Stomach (tissue), 19 donors: ENCODE measurements at places on chromosomes 11 and 22. TPM values are rescaled to one million over a fixed set of nuclear protein-coding genes. Genes with fewer than 3 reads are reported as not detected.

DNA sequence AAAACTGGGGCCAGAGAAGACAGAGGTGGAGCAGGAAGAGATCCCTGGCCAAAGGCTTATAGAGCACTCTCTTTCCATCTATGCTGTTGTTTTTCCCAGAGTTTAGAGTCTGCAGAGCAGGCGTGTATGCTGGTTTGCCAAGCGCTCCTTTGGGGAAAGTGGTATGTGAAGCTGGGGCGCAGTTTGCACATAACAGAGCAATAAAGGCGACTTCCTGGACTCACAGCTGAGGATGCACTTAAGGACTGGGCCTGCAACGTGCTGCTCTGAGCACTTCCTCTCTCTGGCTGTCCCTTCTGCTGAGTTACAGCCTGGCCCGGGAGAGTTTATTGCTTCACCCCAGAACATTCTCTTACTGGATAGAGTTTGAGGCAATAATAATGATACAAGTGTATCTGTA, 41.7 kb downstream of the THAP12 start:
- H3K27ac ChIP-seq: no peak overlapping the region
- H3K27me3 ChIP-seq: no peaks in the 10 kb centered on the region
- no peaks in the 10 kb centered on the region for H3K4me1 ChIP-seq
- no peak overlapping the region for H3K4me3 ChIP-seq
- H3K36me3 ChIP-seq: no peaks in the 10 kb centered on the region

DNA sequence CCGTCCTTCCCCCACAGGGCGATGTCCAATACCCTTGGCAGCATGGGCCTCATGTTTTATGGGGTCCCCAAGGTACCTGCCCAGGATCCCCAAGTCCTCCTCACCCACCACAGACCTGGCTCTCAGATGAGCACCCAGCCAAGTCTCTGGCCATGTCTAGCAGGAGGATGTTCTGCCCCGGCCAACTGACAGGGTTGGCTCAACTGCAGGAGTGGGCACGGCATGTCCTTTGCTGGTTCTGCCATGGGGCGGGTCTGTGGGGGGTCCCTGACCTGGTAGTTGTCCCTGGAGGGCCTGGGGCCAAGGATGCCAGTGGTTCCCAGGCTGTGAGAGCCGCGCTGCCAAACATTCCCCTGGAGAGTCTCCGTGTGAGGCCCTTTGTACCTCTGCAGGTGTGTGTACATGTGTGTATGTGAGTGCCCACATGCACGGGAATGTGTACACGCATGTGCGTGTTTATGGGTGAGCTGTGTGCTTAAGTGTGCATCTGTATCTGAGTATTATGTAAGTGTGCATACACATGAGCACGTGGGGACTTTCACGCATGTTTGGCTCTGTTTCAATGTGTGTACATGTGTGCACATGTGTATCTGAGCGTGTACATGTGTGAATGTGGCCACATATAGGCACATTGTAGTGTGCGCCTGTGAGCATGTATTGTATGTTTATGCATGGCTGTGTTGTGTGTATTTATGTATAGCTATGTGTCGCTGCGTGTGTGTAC, 85.5 kb downstream of the KCNQ1 start:
- peaks cover 63% of the 10 kb centered on the region for H3K4me1 ChIP-seq
- no peak overlapping the region for H3K4me3 ChIP-seq
- no peaks in the 10 kb centered on the region for H3K36me3 ChIP-seq
- H3K27ac ChIP-seq: no peak overlapping the region
- DNase-seq: no peak

DNA sequence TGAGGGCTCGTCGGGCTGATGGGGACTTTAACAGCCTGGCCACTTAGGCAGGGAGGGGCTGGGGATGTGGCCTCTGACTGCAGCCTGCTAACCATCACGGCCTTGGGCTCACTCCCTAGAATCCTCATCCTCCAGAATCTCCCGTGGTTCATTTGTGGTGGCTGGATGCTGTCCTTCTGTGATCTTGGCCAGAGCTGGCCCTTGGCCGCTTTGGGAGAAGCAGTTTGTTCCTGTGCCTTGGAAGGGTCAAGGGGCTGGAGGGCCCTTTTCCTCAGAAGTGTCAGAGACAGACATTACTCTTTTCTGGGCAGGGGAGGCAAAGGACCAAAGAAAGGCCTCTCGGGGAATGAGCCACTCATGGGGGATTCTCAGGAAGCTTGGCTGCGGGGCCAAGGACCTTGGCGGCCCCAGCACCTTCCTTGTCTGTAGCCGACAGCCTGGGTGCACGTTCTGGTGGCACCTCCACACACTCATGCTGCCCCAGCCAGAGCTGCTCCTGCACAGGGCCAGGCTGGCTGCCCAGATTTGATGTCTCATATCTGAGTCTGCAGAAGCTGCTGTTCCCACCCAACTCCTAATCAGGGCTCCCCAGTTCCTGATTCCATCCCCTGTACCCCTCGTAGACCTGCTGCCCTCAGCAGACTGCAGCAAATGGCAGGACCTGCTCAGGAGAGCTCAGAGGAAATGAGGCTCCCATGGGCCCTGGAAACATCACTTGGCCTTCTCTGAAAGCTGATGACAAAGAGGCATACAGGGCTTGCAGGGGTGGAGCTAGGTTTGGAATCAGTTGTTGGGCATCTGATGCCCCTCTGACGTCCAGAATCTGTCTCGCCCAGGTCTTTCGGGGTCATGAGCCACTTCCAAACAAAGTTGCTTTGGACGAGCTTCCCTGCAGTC, 107.7 kb downstream of the CTTN start:
- no peaks in the 10 kb centered on the region for H3K36me3 ChIP-seq
- H3K27ac ChIP-seq: no peak overlapping the region
- DNase-seq: no peak
- H3K27me3 ChIP-seq: no peaks in the 10 kb centered on the region

DNA sequence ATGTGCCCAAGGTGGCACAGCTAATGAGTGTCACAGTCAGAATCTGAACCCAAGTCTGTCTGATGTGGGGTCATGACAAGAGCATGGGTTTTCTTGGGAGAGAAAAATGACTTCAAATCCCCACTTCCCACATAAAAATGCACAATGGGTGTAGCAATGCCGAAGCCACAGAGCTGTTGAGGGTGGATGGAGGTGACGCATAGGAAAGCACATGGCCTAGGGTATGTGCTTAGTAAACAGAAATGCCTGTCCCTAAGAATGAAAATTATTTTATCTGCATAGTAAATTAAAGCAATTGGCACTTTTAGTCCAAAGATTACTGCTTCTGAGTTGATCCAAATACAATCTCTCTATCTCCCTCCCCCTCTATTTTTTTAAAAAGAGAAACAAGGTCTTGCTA, 10.9 kb downstream of the MICAL3 start:
- H3K27me3 ChIP-seq: no peaks in the 10 kb centered on the region
- no peak overlapping the region for H3K4me3 ChIP-seq
- no peaks in the 10 kb centered on the region for H3K4me1 ChIP-seq

Gene OR51Q1
- total RNA-seq: not detected

DNA sequence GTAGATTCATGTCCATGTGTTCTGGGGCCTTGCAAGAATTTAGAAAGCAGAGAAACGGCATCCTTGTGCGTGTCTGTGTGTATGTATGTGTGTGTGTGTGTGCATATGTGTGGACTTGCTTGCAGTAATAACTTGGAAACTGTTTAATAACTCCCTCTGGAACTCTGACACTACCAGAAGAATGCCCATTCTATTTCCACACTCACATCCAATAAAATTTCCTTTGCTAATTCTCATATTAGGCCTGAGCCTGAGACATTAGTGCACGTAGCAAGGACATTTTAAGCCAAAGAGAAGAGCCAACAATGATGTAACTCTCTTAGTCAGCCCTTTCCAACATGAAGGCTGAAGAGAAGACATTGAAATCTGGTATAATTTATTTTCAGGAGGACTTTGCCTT, 3.2 kb downstream of the OR4D6 start:
- no peaks in the 10 kb centered on the region for H3K4me1 ChIP-seq
- no peaks in the 10 kb centered on the region for H3K27me3 ChIP-seq
- H3K27ac ChIP-seq: no peak overlapping the region
- no peaks in the 10 kb centered on the region for H3K36me3 ChIP-seq

DNA sequence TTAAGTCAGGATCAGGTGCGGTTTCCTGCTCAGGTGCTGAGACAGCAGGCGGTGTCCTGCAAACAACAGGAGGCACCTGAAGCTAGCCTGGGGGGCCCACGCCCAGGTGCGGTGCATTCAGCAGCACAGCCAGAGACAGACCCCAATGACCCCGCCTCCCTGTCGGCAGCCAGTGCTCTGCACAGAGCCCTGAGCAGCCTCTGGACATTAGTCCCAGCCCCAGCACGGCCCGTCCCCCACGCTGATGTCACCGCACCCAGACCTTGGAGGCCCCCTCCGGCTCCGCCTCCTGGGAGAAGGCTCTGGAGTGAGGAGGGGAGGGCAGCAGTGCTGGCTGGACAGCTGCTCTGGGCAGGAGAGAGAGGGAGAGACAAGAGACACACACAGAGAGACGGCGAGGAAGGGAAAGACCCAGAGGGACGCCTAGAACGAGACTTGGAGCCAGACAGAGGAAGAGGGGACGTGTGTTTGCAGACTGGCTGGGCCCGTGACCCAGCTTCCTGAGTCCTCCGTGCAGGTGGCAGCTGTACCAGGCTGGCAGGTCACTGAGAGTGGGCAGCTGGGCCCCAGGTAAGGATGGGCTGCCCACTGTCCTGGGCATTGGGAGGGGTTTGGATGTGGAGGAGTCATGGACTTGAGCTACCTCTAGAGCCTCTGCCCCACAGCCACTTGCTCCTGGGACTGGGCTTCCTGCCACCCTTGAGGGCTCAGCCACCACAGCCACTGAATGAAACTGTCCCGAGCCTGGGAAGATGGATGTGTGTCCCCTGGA, at the start of gene MYO7A:
TSS of gene MYO7A (plus strand) at position 327 of the 772 bp plus-strand sequence. CDS start 2,389 bp downstream, outside the sequence.
- H3K27ac ChIP-seq: no peak within 1 kb of the TSS
- peak; percentile 94 for DNase-seq
- H3K4me1 ChIP-seq: peaks cover 46% of the 10 kb centered on the region
- H3K4me3 ChIP-seq: peak within 1 kb of the TSS; percentile 45
- peaks cover 15% of the 10 kb centered on the region for H3K36me3 ChIP-seq

Gene SLC39A13
- total RNA-seq: 158 TPM

Gene OR52I2
- not detected for total RNA-seq

DNA sequence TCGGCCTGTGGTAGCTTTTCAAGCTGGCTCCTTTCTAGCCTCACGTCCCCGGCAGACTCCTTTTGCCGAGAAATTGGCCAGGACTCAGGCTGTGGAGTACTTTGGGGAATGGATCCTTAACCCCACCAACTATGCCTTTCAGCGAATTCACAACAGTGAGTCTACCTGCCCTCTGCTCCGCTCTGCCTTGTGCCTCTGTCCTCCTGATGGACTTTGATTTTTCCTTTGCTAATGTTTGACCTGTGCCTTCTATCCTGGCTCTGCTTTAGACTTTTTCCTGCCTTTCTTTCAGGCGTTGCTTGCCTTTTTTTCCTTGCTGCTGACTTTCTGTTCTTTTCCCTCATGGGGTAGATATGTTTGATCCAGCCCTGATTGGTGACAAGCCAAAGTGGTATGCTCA, 12.5 kb downstream of the MADD start:
- H3K27ac ChIP-seq: no peak overlapping the region
- no peaks in the 10 kb centered on the region for H3K27me3 ChIP-seq
- peaks cover 100% of the 10 kb centered on the region for H3K36me3 ChIP-seq
- DNase-seq: no peak
- no peak overlapping the region for H3K4me3 ChIP-seq

Gene HRAS
- 14.7 TPM for total RNA-seq

DNA sequence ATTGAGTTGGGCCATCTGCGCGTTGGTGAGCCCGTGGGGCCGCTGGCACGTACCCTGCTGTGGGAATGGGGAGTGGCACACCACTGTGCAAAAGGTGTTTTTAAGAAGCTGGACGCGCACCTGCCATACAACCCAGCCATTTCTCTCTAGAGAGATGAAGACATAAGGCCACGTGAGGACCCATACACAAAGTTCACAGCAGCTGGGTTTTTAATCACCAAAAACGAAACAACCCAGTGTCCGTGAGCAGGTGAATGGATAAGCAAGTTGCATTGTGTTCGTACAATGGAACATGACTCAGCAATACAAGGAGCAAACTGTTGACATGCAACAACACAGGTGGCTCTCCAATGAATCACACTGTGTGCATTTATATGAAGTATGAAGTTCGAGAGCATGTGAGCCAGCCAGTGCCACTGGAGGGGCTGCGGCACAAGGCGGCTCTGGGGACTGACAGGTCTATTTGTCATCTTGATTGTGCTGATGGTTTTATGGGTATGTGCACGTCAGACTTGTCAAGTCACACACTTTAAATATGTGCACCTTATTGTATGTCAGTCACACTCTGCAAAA, 30.6 kb upstream of the PANX2 start:
- peak; percentile 54 for DNase-seq
- H3K27me3 ChIP-seq: peaks cover 14% of the 10 kb centered on the region
- peaks cover 6% of the 10 kb centered on the region for H3K4me1 ChIP-seq
- no peak overlapping the region for H3K27ac ChIP-seq
- no peaks in the 10 kb centered on the region for H3K36me3 ChIP-seq

GRCh38 chr11:68354148-68354872, 41.9 kb downstream of the LRP5 start:
- no peak overlapping the region for H3K4me3 ChIP-seq
- H3K27ac ChIP-seq: peak overlapping the region; percentile 86
- H3K36me3 ChIP-seq: peaks cover 19% of the 10 kb centered on the region
- DNase-seq: peak; percentile 94

Gene IGSF9B
- 5.5 TPM for total RNA-seq

GRCh38 chr11:8100158-8100557, 19.1 kb downstream of the TUB start:
- DNase-seq: peak; percentile 0
- no peak overlapping the region for H3K27ac ChIP-seq
- H3K36me3 ChIP-seq: peaks cover 54% of the 10 kb centered on the region
- H3K4me3 ChIP-seq: no peak overlapping the region
- no peaks in the 10 kb centered on the region for H3K4me1 ChIP-seq

- DNase-seq: no peak
- no peak overlapping the region for H3K4me3 ChIP-seq
- no peaks in the 10 kb centered on the region for H3K36me3 ChIP-seq
- no peaks in the 10 kb centered on the region for H3K27me3 ChIP-seq
Observed at GRCh38 chr11:9905501-9905951, 241.6 kb downstream of the SWAP70 start.

Gene BRSK2
- not detected for total RNA-seq

Gene CD248
- 66.9 TPM for total RNA-seq

DNA sequence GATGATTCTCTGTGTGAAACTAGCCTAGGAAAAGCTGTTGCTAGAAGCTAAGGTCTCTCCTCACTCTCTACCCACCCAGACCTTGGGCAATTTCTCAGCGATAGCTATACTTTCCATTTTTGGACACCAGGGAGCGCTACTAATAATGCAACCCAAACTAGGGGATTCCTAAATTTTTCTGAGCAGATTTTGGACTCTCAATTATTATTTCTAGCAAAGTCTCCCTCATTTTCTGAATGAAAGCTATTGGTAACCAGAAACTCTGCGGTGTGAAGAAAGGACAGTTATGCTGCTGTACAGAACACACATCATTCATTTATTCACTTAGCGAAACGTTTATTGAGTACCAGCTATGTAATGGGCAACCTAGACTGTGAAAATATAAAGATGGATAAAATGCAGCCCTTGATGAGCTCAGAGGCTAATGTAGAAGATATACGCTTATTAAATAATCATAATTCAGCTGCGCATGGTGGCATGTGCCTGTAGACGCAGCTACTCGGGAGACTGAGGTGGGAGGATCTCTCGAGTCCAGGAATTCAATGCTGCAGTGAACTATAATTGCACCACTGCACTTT, 6.1 kb upstream of the STIM1 start:
- H3K4me3 ChIP-seq: no peak overlapping the region
- H3K36me3 ChIP-seq: no peaks in the 10 kb centered on the region
- H3K27ac ChIP-seq: no peak overlapping the region
- peaks cover 8% of the 10 kb centered on the region for H3K4me1 ChIP-seq
- peak; percentile 72 for DNase-seq
